ENCODE measurements at places on chromosomes 12 and 14.

DNA sequence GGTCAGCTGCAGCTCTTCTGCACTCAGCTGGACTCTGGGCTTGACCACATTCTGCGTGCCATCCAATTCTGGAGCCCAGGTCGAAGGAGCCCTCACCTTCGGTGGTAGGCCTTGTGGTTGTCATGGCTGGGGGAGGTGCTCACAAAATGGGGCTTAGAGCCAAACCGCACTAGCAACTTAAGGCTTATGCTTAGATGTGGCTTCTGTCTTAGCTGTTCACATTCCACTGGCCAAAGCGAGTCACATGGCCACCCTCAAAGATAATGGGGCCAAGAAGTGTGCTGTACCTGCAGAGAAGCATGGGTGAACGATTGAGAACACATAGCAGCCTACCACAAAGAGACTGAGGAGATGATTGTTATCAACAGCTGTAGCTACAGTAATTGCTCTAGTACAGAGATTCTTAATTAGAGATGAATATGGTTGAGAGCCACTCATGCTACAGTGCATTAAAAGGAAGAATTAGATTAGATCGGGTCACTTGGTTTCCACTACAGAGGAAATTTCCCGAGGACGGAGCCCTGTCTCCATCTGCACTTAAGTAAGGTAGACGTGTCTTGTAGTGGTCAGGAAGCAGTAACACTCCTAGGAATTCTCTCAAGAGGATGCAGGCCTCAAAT is 334.6 kb upstream of the FKBP4 start:
- DNase-seq: no peak

- DNase-seq: no peak
Measured at GRCh38 chr14:99915305-99916090, 122.3 kb downstream of the EML1 start.

- DNase-seq: peak; percentile 25
Measured at GRCh38 chr12:31370531-31371255, 44.7 kb upstream of the SINHCAF start.

- DNase-seq: no peak
Measured at GRCh38 chr12:119989361-119989730, 310 bp downstream of the BICDL1 start.

DNA sequence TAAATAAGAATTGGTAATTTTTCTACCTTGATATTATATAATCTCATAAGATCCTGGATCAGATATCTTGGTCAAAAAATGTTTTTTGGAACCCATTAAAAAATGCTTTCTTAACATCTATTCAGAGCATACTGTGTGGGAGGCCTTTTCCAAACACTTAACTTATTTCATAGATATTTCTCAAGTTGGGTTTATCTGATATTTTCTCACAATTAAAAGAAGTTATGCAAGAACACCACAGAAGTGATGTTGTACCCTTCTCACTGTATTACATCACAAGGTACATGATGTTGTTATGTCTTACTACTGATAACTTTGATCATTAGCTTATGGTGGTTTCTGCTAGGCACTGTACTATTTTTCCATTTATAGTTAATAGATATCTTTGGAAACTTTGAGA is 23.4 kb upstream of the PRPF39 start:
- DNase-seq: no peak

- DNase-seq: no peak
Measured at GRCh38 chr14:105271224-105271890, 23.0 kb downstream of the BTBD6 start.

- peak; percentile 16 for DNase-seq
Measured at GRCh38 chr12:12439636-12440035, 82.8 kb downstream of the BORCS5 start.

DNA sequence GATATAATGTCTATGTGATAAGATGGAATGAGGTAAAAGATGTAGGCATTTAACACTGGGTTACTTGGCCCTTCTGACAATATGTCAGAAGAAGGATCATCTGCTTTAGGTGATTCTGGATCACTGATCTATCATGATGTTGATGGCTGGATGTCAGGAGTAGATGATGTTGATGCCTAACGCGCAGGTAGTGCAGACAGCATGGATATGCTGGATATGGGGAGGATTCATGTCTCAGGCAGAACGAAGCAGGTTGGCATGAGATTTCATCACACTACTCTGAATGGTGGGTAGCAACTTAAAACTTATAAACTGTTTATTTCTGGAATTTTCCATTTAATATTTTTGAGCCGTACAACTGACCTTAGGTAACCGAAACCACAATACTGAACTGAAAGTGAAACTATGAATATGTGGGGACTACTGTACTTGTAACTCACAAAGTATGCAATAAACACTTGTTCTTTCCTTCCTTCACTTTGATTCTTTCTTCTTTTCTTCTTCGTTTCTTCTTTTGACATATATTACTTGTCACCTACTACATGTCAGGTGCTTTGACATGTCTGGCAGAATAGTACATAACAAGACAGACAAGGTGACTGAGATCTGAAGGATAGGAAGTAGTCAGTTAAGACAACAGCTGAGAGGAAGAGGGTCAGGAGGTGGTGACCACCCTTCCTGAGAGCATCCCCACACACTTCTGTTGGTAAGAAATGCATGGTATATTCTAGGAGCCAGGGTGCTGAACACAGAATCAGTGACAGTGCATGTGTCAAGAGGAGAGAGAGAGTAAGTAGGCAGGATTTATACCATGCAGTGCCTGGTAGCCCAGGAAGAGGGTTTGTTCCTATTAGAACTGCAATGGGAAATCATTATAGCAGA is 238.8 kb downstream of the PPFIA2 start:
- peak; percentile 9 for DNase-seq

DNA sequence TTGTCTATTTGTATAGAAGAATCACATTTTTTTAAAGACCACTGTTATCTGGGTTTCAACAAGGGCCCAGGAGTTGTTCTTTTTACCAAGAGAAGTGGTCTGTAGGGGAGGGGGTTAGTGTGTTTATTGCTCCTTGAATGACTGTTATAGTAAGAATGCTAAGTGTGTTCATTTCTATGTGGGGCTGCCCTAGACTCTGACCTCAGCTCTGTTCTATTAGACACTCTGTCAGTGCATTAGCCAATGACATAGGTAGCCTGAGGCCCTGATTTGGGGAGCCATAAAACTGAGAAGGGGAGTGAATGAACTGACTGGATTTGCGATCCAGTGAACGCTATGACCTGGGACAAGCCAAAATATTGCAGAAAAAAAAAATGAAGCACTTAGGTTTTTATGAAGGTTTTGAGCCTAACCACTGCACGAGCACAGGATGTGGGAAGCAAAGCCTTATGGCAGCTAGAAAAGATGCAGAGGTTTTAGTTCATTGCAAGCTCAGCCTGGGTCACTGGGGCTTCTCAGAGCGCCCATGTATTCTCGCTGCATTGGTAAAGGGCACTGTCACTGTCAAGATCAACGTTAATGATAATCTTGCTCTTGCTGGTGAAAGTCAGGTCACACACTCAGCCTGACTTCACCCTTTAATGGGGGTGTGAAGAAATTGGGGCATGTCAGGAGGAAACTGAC is 63.8 kb downstream of the PRKCH start:
- DNase-seq: no peak

GRCh38 chr14:23066855-23067744 is 9.8 kb upstream of the CDH24 start:
- DNase-seq: no peak

GRCh38 chr14:55600784-55601561 is 21.0 kb downstream of the KTN1 start:
- peak; percentile 70 for DNase-seq

GRCh38 chr12:130494736-130495135 is 157.0 kb downstream of the PIWIL1 start:
- DNase-seq: no peak

GRCh38 chr14:63045612-63046320 is 508 bp upstream of the KCNH5 start:
- peak; percentile 12 for DNase-seq

- peak; percentile 73 for DNase-seq
Measured at GRCh38 chr12:112750971-112751370, 40.6 kb upstream of the RPH3A start.

DNA sequence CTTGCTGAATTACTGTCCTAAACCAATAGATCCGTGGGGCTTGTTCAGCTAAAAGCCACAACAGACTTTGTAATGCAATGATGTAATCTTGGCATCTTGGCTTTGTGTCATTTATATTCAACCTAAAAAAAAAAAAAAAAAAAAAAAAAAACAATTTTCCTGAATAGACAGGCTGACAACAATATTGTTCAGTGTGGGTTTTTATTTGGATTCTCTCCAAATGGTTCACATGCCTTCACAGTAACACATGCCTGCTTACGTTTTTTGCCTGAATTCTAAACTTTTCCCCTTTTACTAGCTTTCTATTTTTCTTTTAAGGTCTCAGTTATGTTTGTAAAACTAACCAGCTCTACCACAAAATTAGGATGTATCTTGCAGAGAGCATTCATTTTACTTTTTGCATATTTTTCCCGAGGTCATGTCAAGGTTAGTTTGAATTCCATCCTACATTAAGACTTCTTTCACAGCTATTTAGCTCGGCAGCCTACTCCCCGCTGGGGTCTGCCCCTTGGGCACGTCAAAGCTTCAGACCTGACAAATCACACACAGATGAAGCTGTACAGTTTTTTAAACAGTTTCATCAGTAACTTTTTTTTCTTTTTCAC is 213.7 kb upstream of the NPAS3 start:
- DNase-seq: peak; percentile 59

- DNase-seq: no peak
Measured at GRCh38 chr12:69851976-69852375, 26.9 kb downstream of the MYRFL start.

DNA sequence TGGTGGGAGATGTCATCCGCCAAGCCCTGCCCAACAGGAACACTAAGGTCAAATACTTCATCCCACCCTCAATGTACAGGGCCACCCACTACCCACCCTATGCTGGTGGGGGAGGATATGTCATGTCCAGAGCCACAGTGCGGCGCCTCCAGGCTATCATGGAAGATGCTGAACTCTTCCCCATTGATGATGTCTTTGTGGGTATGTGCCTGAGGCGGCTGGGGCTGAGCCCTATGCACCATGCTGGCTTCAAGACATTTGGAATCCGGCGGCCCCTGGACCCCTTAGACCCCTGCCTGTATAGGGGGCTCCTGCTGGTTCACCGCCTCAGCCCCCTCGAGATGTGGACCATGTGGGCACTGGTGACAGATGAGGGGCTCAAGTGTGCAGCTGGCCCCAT is 3.5 kb downstream of the B3GNT4 start:
- no peak for DNase-seq

DNA sequence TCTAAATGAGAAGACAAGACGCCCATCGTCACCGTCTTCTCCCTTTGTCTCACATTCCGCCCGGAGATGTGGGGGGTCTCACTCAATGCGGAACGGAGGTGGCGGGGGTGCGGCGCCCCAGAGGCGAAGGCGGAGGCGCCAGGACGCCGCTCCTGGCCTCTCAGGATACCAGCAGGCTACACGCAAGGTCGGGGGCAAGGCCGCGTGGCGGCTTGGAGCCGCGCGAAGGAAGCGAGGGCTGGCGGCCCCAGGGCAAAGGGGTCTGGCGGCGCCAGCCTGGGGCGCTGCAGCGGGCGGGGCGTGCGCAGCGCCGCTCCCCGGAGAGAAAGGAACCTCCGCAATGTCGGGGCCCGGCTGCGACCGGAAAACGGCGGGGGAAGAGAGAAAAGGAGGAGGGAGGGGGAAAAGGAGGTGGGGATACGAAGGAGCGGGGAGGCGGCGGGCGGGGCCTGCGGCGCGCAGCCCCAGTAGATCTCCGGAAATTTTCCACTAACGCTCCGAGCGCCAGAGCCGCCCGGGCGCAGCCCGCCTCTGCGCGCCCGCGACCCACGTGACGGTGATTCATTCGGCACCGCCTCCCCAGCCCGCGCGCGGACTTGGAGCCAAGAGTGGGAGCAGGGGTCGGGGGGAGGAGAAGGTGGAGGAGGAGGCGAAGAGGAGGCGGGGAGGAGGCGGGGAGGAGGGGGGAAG is 10.5 kb upstream of the SLC38A2 start:
- peak; percentile 98 for DNase-seq

DNA sequence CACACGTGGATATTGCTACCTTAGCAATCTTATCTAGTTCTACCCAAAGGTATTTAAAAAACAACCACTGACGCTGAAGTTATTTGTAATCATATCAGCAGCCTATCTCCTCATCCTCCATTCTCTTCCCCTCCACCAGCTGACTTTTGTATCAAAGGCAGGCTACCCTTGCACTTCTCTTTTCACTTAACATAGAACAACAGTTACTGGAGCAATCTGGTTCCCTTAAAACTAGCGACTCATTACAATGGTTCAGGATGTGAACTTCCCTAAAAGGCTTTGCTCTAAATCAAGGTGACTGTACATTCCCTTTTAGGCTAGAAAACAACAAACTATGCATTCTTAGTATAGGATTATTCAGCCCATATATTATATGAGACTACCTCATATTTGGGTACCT is 404.7 kb downstream of the APAF1 start:
- no peak for DNase-seq

DNA sequence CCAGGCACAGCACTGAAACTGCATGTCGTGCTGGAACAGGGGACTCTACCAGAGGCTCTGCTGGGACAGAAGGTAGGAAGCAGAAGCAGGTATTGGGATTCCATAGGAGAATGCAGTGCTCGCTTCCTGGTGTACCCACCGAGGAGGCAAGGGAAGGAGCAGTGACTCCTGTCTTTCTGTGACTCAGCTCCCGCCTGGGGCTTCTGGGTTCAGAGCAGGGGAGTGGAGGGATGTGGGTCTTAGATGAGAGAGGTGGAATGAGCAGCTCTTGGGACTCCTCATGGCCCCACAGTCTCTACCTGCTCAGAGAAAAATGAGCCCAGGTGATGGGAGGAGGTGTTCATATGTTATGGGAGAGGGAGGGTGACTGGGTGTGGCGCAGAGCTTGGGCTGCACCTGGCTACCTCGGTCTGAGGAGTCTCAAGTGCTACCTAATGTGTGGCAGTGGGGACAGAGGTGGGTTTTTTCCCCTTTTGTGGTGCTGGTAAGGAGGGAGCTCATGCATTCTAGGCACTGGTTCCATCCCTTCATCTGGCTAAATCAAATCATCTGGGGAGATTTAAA is 26.3 kb downstream of the WNT5B start:
- DNase-seq: peak; percentile 12

DNA sequence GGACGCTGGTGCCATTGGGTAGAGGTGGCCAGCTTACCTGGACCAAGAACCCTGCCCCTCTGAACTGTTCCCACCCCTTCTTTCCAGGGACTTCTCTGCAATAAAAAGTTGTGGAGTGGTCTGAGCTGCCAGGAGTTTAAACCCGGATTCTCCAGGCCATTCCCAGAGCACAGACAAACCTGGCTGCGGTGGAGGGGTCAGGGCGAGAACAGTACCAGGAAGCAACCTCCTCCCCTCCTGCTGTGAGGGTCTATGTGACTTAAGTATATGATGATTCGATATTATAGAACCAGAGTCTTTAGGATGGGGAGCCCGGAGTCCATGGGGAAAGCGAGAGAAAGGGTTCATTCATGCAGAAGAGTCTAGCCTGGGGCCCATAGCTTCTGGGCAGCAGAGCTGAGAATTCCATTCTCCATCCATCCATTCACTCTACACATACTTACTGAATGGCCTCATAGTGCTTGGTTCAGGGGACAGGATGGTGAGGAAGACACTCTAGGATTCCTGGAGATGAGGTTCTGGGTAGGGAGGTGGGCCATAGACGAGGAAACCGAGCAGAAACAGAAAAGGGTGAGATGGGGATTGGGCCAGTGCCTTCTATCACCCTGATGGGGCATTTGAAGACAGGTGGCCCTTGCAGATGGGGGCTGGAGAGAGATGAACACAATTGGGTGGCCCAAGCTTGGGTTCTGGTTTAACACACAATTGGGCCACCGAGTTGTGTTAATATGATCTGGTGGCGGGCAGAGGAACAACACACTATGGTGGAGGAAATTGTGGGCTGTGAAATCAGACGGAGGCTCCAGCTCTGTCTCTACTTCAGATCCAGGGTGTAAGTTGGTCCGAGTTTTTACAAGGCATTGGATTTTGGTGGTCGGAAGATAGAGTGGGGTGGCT is 5.2 kb downstream of the KRT86 start:
- peak; percentile 96 for DNase-seq

- DNase-seq: no peak
Measured at GRCh38 chr14:82230748-82231147, 697.1 kb upstream of the SEL1L start.

Measured in kidney tubule cell (primary cell).